ENCODE measurements at places on chromosomes 6 and 20.
A peak's percentile ranks its signal among the peaks of the same experiment; 100 is the strongest.

DNA sequence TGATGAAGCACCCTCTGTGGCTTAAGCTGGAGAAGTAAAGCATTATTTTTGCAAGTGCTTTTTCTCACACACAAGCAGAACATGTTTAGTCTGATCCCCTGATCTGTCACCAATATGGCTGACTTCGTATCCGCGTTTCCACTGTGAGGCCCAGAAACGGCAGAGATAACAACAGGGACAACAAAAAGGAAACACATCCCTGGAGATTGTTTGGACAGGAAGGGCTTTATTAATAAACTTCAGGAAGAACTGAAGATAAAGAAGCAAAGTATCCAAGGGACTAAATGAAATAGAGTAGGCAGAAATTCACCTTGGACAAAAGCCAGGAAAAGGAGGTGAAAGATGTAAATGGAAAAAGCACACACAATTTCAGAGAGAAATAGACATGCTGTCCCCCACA is 49.2 kb downstream of the RARS2 start:
- no peak for DNase-seq

GRCh38 chr20:11376998-11377397 is 540.7 kb upstream of the BTBD3 start:
- DNase-seq: no peak

DNA sequence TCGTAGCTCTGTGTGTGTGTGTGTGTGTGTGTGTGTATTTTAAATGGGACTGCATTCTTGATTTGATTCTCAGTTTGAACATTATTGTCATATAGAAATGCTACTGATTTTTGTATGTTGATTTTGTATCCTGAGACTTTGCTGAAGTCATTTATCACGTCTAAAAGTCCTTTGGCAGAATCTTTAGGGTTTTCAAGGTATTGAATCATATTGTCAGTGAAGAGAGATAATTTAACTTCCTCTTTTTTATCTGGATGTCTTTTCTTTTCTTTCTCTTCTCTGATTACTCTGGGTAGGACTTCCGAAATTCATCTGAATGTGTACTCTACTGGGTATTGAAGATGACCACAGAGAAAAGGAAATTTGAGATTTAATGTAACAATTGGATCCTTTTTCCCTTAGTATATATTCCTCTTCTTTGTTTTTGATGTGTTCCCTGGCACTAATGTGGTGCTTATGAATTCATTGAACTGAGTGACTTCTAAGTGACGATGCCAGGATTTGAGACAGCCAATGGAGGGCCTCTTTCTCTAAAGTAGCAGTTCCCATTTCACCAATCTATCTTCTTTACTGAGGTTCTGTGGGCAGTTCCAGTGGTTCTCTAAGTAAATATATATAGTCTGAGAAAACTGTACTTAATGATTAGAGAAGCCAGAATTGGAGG is 47.6 kb downstream of the TNFAIP3 start:
- DNase-seq: no peak

DNA sequence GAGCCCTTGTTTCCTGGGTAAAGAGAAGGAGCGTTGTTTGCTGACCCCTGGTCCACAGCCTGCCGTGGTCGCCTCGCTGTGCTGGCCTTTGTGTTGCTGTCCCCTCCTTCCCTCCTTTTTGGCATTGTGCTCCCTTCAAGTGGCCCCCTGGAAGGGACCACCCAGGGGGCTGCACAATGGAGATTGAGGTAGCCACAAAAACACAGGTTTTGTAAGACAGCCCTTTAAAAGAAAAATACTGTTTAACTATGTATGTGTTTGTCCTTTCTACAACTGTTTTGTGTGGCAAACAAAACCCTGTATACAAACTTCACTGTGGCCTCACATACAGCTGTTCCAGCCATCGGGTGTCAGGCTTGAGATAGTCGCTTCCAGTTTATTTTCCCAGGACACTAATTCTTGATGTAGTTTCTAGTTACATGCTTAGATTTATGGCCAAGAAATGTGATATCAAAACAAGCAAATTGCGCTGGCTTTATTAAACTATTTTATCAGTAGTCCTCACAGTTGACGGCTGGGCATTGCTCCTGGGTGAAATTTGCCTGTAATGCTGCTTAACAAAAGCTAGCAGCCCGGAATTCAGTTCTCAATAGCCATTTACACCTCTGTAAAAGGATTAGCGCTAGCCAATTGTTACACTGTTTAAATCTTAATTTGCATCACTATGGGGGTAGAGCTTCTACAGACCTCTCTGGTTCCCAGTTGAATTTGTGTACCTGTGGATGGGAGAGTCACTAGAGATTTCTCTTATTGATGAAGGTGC is 64.1 kb downstream of the KIZ start:
- no peak for DNase-seq

- no peak for DNase-seq
Measured at GRCh38 chr20:10225439-10226060, 6.9 kb downstream of the SNAP25 start.

DNA sequence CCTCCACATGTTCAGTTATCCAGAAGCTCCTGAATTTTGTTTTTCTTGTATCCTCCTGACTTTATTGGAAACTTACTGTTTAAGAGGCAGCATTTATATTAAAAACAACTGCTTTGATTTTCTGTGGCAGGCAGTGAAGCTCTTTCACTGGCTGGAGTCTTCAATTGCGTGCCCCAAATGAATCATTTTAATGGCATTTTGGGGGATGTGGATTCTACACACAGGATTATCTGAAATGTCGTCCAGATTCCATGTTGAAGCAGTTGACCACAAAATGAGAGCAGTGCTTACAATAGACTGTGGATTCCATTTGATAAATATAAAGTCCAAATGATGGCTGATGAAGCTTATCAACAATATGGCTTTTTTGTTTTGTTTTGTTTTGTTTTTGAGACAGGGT is 41.0 kb upstream of the HIVEP1 start:
- no peak for DNase-seq

DNA sequence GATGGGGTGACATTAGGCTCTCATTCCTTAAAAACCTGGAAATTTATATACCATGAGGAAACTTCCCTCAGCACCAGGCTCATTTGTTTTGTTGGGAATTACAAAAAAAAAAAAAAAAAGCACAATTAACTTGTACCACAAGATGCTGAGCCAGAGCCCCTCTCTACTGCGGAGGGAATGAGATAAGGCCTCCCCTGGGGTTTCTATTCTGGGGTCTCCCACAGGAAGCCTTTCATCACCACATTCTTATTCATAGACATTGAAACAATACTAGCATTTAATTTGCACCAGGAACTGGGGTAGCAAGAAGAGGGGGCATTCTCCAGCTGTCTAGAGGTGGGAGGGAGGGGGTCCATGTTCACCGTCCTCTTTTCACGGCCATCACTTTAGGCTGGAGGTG is 23.0 kb upstream of the RPS6KA2 start:
- no peak for DNase-seq

DNA sequence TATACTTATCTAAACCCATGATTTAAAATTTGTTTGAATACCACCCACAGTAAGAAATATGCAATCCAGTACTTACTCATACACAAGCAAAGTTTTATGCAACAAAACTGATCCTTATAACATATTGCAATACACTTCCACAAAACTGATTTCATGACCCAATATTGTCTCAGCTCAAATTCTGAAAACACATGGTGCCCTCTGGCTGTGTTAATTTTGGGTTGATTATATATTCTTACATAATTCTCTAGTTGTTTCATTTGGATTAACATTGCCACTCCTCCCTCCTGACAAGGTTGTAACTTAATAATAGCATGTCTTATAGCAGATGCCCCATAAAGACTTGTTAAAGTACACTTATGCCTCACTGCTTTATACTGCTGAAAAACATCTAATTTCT is 73.0 kb upstream of the TULP1 start:
- DNase-seq: no peak

DNA sequence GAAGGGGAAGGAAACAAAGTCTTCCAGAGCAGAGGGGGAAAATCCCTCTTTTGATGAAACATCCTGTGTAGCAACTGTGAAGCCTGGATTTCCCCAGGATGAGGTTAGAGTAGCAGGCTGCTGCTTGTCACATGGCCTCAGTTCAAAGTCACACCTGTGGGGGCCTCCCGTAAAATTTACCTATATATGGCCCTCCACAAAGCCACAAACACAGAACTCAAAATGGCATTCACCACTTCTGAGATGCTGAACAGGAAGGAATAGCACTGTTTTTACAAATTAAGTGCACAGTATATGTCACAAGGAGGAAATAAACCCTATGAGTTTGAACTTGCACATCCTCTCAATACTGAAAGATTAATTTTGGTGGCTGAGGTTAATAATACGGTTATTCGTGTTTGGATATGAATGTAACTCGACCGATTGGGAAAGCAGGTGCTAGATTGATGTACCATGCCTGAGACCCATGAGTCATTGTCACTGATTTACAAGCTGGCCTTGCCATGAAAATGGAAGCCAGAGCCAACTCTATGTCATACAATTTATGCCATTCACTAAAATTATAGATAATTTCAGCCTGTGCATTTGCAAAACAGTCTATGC is 70.6 kb downstream of the SGK1 start:
- peak; percentile 51 for DNase-seq

DNA sequence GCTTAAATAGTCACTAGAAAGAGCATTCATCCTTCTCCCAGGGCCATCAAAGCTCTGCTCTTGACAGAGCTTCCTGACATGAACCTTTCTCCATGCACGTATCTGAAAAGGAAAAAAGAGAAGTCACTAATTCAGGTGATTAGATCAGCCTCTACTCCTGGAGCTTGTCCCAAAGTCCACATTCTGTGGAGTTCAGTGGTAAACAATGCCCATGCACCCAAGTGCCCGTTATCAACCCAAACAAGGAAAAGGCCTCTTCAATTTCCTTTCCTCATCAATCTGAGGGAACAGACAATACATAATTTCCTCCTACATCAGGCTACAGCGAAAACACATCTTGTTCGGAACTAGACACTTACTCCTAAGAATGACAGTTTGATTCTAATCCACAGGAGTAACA is 129.2 kb upstream of the PCSK2 start:
- no peak for DNase-seq

GRCh38 chr6:11428895-11429294 is 108.7 kb upstream of the TMEM170B start:
- no peak for DNase-seq

- DNase-seq: no peak
Measured at GRCh38 chr6:11387707-11388430, 149.7 kb upstream of the TMEM170B start.

GRCh38 chr20:33251496-33251895 is 15.7 kb downstream of the BPIFA1 start:
- DNase-seq: no peak

GRCh38 chr6:119022796-119023195 is 55.7 kb downstream of the FAM184A start:
- no peak for DNase-seq

DNA sequence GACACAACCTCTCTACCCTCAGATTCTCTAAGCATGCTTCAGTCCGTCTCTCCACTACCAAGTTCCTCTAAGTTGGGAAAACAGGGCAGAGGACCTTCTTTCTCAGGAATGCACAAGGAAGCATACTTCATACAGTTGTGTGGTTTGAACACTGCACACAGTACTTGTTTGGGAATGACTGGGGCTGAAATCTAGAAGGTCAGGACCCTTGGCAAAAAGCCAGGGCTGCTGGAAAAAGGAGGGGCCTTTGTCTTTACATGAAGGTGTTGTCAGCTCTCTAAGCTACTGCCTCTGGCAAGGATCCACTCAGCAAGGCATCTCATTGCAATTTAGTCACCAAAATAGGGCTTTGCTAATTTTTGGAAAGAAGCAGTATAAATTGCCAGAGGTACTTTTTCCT is 20.7 kb upstream of the HEY2 start:
- DNase-seq: no peak

DNA sequence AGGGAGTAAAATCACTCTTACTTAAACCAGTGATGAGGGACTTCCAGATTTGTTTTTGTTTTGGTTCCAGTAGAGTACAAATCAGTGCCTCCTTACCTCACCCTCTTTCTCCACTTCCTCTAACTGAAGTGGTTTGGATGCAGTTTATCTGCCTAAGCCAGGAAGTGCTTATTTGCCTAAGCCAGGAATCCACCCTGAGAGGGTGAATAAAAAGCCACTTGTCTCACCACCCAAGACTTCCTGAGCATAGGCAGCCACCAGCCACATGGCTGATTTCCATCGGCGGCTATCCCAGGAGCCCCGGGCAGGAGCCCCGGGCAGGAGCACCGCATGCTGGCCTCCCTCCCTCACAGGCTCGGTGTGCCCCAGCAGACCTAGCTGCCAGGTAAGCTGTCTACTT is 12.0 kb downstream of the LRP11 start:
- no peak for DNase-seq

- DNase-seq: no peak
Measured at GRCh38 chr6:35392111-35392702, 49.8 kb downstream of the PPARD start.

DNA sequence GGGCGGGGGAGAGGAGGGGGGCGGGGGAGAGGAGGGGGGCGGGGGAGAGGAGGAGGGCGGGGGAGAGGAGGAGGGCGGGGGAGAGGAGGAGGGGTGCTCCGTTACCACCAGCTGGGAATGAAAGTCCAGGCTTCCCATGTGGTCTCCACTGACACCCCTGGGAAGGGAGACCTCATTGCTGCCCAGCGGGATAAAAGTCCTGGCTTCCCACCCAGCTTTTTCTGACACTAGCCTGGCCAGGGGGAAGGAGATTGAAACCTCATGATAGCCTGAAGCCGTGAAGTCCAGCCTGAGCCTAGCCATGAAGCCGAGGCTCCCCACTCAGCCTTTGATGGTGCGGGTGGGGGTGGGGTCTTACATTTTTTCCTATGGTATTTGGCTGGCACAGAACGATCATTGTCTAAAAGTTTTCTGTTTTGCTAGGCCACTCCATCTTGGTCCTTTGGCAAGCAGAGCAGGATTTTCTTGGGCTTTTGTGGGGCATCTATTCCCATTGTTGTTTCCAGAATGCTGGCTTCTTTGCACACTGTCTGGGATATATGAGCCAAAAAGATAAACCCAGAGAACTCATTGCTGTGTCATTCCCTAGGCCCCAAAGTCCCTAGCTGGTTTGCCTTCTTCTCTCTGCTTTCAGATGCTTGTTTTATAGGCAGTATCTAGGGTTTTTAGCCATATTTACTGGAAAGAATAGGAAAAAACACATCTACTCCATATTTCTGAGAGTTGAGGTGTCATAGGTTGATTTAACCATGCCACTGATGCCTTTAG is 67.9 kb upstream of the RNF24 start:
- DNase-seq: no peak

All from activated T-cell treated with anti-CD3 and anti-CD28 coated beads, Interleukin-2, amount 50 U/mL, for 1 hour (primary cell).